Fibroblast of lung (primary cell): ENCODE measurements at places on chromosomes 13 and 19. TPM values are rescaled to one million over a fixed set of nuclear protein-coding genes. Genes with fewer than 3 reads are reported as not detected.
A peak's percentile ranks its signal among the peaks of the same experiment; 100 is the strongest.

DNA sequence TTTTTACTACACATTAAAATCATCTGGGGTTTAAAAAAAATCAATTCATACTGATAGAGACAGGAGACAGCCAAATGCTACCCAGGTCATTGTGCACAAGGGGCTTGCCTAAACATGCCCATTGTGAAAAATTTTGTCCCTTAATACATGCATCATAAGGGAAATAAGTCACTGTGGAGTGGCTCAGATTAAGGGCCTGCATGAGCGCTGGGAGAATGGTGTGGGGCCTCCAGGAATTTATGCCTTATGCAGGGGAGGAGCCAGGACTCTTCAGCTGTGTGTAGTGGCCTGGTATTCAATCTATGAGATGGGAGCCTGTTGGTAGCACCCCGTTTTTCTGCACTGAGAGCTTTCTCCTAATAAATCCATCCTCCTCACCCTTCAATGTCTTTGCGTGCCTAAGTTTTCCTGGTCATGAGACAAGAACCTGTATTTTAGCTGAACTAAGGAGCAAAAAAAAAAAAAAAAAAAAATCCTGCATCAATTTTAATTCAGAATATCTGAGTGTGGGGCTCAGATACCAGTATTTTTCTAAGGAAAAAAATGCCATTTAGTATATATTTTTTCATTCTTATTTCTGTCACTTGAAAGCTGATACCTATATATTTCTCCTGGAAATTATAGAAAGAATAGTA, 997.6 kb upstream of the ATXN8OS start:
- no peak for DNase-seq

GRCh38 chr19:16068696-16069259, 7.5 kb upstream of the TPM4 start:
- peak; percentile 46 for DNase-seq

DNA sequence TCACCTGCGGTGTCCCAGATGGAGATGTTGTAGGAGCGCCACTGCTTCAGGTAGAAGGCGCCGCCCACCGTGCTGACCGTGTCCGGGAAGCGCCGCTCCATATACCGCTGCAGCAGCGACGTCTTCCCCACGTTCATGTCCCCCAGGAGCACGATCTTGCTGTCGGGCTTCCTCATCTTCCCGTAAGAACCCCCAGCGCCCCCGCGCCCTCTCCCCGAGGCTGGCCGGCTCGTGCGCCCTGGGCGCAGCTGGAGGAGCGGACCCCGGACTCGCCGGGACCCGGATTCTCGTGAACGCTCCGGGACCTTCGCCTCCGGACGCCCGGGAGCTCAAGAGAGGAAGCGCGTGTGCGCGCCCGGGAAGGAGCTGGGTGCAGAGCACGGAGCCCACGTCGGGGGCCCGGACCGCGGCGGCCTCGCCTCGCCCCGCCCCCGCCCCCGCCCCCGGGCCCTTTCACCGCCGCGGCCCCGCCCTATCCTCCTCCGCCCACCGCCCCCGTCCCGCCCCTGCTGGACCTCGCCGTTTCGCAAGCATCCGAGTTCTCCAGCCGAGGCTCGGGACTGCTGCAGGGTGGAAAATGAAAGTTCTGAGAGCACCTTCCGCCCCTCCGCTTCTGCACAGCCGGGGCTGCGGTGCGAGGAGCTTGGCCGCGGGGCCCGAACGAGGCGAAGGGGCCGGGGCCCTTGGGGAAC, at the start of gene RAB20:
RAB20 (minus strand) TSS at position 379 of the 692 bp plus-strand sequence; CDS start at position 176, 203 bp downstream.
- peak; percentile 75 for DNase-seq

- peak; percentile 8 for DNase-seq
Observed at GRCh38 chr19:6779206-6779605, 6.7 kb downstream of the VAV1 start.

DNA sequence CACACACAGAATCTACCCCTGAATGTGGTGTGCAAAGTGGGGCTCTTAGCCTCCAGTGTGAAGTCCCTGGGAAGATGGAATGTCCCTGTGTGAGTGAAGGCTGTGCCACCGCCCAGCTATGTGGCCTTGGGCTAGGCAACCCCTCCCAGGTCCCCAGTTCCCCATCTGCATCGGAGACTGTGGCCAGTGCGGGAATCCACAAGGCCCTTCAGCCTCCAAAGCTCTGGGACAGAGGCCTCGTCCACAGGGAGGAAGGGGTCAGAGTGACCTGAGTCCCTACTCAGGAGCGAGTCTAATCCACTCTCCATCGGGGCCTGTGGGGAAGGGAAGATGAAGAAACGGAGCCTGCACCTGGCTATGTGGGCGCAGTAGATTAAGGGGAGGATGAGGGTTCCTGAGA, 19.3 kb upstream of the KIR3DL3 start:
- no peak for DNase-seq

WDR88 gene
- under 0.01 TPM in 1 of 2 replicates, not detected in the other for total RNA-seq

FSD1 gene
- 8.7 and 10.1 TPM in 2 replicates for total RNA-seq
